GM10248 (cell line): ENCODE measurements at places on chromosomes 11 and 22.

GRCh38 chr11:250740-251299 lies 14.0 kb downstream of the PSMD13 start:
- DNase-seq = peak; percentile 60

DNA sequence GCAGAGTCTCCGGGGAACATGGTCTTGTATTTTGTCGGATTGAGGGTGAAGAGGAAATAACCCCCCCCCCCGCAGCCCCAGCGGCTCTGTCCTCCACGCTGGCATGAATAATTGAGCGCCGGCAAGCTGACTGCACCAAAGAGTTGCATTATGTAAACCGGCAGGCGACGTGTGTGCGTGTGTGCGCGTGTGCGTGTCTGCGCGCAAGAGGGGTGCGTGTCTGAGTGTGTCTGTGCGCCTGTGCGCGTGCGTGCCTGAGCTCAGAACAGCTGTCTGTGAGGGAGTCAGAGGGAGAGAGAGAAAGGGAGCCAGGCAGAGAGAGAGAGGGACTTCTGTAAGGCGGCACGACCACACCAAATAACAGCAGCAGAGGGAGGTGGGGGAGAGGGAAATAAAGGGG lies 94.4 kb downstream of the SCN3B start:
- peak; percentile 54 for DNase-seq

DNA sequence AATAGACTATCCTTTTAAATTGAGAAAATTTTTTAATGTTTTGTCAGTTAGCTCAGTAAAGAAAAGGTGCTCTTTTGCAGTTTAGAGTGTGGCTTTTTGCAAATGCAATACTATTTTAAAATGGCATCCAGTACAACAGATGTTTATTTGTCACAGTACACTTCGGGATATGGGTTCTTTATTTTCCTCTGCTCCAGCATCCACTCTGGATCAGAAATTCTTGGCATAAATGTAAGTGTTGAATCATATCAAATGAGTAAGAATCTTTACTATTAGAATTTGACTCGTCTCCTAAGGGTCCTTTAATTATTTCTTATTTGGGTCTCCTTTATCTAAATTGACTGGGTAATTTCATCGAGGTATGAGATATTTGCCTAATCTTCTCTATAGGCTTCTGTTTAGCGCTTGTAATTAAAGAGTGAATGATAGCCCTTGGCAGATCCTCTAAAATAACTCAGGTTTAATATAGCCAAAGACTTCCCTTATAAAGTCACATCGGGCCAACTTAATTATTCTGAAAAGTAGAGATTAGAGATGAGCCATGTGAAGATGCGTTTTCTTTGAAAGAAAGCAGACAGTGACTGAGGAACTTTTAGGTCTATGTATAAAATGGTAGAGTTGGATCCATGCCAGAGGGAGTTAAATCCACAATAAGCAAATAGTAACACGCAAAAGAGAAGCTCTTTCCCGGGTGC lies 132.7 kb downstream of the CASP12 start:
- DNase-seq = no peak

DNA sequence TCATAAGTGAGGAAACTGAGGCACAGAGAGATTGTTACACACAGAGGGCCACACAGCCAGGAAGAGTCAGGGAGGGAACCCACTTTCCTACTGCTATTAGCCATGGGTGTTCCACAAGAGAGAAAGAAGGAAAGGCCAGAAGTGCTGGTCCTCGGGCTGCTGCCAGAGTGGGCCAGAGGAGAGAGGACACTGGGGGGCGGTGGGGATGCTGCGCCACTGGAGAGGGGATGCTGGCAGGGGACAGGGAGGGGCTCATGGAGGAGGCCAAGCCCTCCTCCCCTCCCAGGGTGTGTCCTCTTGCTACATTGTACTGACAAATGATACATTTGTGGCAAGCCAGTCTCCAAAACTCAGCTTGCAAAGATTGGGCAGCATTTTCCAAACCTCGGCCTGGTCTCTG lies 9.9 kb downstream of the IL10RA start:
- DNase-seq = no peak

DNA sequence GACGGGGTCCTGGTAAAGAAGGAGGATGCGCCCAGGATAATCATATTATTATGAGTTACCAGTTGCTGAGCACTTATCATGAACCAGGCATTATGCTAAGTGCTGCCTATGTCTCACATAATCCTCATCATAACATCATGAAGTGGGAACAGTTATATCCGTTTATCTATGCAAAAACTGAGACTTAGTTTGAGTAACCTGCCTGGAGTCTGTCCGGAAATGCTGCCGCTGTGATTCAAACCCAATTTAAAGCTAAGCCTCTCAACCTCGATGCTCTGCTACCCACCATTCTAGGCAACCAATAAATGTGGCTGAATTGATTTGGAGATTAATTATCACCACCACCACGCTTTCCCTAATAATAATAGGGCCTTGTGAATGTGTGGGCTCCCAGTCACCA lies 111.5 kb upstream of the CLMP start:
- DNase-seq = no peak

DNA sequence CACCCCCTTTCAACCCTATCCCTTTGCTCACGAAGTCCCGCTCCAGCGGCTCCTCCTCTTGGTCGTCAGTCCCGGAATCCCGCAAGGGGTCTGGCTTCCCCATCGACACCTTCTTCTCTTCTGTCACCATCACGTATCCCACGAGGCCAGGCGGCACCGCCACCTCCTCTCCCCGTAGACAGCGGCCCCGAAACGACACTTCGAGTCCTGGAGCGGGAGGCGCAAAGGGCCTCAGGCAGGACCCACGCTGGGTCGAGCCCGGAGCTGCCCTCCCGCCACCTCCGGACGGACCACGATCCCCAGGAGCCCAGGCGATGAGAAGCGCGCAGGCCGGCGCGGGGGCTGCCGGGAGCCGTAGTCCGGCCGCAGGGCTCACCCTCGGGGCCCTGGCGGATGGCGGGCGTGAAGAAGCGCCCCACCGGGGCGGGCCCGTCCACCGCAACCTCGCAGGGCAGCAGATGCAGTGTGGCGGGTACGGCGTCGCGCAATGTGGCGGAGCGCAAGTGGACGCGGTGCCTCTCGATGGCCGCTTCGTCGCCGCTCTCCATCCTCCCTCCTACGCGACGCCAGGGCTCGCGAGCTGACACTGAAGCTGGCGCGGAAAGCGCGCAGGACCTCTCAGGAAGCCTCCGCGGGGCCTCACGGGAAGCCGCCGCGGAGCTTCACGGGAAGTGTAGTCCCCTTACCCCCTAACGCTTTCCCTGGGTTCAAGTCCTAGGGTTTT lies at the start of gene RNASEH2C:
Gene RNASEH2C, minus strand, starts transcription at position 588 of the 724 bp plus-strand sequence. Its CDS starts 40 bp downstream, at position 548.
- DNase-seq = peak; percentile 93

DNA sequence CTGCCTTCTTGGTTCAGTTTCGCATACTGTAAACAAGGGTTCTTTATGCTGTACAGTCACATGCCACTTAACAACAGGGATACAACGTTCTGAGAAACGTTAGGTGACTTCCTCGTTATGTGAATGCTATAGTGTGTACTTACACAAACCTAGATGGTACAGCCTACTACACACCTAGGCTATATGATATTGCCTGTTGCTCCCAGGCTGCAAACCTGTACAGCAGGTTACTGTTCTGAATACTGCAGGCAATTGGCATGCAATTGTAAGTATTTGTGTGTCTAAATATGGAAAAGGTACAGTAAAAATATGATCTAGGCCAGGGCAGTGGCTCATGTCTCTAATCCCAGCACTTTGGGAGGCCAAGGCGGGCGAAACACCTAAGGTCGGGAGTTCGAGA lies 85.7 kb upstream of the PRDM11 start:
- no peak for DNase-seq

DNA sequence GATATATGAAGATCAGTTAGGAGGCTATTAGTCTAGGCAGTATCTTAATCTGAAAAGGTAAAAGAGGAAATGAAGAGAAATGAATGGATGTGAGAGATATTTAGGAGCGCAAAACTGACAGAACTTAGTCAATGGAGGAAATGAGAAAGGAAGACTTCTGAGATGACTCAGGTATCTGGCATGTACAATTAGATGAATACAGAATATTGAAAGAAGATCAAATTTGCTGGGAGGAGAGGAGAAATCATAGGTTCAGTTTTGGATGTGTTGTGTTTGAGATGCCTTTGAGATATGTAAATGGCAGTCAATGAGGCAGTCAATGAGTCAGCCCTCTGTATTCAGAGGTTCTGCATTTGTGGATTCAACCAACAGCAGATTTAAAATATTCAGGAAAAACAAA lies 42.9 kb upstream of the GAB2 start:
- peak; percentile 26 for DNase-seq

GRCh38 chr11:109085708-109086373 lies 336.1 kb upstream of the C11orf87 start:
- no peak for DNase-seq

- no peak for DNase-seq
These were observed 25.5 kb upstream of the NXPE4 start for GRCh38 chr11:114621072-114621471.

DNA sequence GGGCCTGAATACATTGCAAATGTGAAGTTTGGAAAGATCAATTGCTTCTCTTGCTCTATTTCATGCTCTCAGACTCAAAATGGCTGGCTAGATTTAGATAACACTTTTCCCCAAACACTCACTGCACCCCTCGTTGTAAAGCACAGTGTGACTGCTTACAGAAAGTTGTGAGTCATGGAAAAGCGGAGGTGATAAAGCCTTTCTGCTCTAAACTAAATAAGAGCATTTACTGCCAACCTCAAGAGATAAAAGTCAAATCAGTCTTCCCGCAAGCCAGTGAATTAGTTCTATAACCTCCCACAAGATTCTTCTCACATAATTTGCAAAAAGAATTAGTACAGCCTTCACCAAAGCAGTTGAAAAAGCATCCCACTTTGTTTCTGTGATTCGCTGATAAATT lies 168.7 kb downstream of the WT1 start:
- no peak for DNase-seq

DNA sequence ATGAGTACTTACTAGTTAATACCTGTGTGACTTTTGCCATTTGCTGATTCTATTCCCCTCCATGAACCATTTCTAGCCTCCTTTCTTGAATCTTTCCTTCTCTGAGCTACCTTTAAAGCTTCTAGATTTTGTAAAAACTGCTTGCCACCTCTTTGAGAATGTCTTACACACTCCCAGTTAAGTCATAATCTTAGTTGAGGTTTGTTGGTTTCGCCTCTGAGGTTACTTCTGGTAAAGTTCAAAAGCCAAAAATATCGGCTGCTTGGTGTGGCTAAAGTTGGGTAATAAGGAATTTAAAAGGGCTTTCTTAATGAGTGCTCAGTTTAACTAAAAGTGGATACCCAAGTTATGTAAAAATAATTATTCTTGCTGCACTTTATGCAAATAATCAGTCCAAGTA lies 10.4 kb upstream of the GLYAT start:
- DNase-seq = no peak
